ENCODE measurements at places on chromosomes 3 and 15.

DNA sequence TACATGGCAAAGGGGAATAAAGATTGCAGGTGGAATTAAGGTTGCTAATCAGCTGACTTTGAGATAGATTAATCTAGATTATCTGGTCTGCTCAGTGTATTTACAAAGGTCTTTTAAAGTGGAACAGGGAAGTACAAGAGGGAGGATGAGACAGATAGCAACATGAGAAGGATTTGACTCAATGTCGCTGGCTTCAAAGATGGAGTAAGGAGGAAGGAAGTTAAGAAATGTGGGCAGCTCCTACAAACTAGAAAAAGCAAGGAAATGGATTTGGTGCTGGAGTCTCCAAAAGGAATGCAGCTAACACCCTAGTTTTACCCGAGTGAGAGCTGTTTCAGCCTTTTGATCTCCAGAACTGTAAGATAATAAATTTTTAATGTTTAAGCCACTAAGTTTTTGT is 180.7 kb upstream of the TTC14 start:
- DNase-seq: no peak

- DNase-seq: no peak
These were observed 58.4 kb downstream of the IQSEC1 start for GRCh38 chr3:13014755-13015285.

GRCh38 chr3:187385296-187385695 is 17.1 kb downstream of the RTP4 start:
- no peak for DNase-seq

DNA sequence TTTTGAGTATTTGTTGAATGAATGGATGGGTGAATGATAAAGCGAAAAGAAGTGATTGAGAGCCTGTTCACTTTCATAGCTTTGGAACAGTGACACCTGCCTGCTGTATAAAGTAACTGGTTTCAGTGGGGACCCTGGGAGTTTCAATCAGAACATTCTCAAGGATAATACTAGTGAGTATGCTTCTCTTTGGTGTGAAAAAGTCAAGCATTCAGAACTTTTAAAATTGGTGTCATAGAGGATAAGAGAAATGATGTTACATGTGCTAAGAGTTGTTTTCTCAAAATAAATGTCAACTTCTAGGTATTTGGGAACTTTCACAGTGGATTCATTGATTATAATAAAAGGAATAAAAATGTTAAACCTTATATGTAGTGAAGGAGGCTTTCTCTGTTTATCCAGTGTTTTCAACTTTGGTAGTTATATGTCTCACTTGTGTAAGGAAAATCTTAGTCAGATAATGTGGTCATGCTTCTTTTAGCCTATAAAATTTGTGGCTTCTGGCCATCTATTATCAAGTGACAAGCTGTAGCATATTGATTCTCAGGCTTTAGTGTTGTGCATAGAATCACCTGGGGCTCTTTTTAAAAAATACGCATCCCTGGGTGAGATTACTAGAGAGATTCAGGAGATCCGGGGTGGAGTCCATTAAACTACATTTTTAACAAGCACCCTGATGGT is 11.9 kb downstream of the LRCH3 start:
- peak; percentile 16 for DNase-seq

GRCh38 chr3:184229394-184230080 is at the start of gene VWA5B2:
TSS of gene VWA5B2 (plus strand) at chr3:184229585. CDS start at chr3:184230529, 944 bp downstream.
- peak; percentile 89 for DNase-seq

GRCh38 chr3:197680955-197681521 is 55.7 kb downstream of the RUBCN start:
- no peak for DNase-seq
